ENCODE measurements at places on chromosomes 6 and 20. TPM values are rescaled to one million over a fixed set of nuclear protein-coding genes. Genes with fewer than 3 reads are reported as not detected.

DNA sequence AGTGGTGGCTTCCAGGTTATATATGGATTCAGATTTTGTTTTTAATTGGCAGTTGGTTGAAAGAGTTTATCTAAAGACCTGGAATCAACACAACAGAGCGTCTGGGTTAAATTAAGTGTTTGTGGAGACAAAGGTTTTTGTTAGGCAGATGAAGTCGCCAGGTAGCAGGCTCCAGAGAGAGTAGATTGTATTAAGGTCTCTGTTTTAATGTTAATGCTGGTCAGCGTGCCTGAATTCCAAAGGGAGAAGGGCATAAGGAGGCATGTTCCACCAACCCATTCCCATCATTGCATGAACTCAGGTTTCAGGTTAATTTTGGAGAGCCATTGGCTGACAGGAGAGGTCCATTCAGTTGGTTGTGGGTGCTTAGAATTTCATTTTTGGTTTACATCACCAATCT, 744.1 kb upstream of the GJE1 start:
- DNase-seq: no peak

DNA sequence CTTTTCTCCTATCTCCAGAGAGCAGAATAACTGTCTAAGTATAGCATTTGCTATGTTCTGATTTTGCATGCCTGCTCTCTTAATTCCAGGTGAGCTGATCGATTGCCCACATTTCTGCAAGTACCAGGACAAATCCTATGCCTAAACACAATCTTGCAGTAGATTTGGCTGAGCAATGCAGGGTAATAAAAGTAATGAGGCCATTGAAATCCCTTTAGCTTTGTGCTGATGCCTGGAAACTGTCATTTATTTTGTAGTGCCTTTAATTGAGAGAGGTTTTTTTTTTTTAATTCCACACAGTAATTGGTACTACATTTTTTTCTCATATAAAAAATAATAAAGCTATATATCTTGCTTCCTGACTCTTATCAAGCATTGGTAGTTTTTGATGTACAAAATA, 252.3 kb downstream of the NKAIN2 start:
- no peak for DNase-seq

GRCh38 chr6:14118091-14118439, 493 bp downstream of the CD83 start:
- DNase-seq: no peak

GRCh38 chr6:128443553-128443952, 76.8 kb downstream of the PTPRK start:
- DNase-seq: no peak

TMEM170B gene
- total RNA-seq: 8.5 TPM

GRCh38 chr6:44030812-44031454, 96.3 kb downstream of the MRPL14 start:
- no peak for DNase-seq

DNA sequence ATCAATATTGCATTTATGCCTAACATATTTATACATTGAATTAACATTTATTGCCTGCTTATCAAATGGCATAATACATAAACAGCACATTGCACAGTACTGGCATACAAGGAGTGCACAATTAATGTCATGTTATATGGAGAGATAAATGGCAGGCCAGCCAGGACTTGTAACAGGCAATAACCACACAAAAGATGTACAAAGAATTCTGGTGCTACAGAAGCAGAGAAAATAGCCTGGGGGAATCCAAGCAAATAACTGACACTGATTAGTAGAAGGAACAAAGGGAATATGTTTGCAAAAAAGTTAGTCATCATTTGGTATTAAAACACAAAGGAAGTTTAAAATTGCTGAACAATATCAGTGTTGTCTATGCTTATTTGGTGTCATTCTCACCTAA, 27.3 kb downstream of the COL21A1 start:
- no peak for DNase-seq

RIPOR3 gene
- total RNA-seq: 0.16 TPM

SNHG17 gene
- total RNA-seq: 3.2 TPM

GRCh38 chr6:57147955-57148858, 23.9 kb upstream of the BAG2 start:
- no peak for DNase-seq
